ENCODE measurements at places on chromosomes 7 and 10.
A peak's percentile ranks its signal among the peaks of the same experiment; 100 is the strongest.

GRCh38 chr10:126665207-126665606 lies 5.3 kb downstream of the C10orf90 start:
- DNase-seq = no peak

DNA sequence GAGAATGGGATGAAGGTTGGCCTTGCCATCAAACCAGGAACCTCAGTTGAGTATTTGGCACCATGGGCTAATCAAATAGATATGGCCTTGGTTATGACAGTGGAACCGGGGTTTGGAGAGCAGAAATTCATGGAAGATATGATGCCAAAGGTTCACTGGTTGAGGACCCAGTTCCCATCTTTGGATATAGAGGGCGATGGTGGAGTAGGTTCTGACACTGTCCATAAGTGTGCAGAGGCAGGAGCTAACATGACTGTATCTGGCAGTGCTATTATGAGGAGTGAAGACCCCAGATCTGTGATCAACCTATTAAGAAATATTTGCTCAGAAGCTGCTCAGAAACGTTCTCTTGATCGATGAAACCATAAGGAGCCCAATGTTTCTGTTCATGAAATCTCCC lies 637 bp downstream of the RPEL1 start:
- no peak for DNase-seq

DNA sequence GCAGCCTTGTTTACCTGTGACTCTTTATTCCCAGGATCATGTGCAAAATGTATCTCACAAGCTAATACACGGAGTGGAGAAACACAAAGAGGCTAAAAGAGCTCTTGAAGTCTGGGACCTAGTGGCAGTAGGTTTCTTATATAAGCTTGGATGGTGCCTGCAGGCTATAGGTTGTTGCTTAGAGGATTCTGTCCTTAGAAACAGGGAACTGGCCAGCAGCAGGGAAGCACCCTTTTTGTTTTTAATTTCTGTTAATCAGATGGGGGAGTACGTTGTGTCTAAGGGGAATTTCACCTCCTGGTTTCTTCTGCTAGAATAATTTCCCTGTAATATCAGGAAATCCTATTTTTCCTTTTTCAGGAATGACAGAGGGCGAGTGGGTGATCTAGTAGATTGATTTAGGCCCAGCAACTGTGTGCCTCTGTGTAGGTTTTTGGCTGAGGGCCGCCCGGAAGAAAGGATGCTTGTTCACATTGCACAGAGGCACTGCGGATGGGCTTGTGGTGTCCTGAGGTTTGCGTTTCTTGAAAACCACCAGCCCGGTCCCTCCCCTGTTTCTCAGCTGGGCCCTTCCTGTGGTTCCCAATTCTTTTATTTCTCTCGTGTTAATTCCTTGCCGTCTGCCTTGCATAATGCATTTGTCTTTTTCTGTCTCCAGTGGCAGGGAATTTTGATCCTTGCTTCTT lies 158.0 kb downstream of the CAMK1D start:
- no peak for DNase-seq

DNA sequence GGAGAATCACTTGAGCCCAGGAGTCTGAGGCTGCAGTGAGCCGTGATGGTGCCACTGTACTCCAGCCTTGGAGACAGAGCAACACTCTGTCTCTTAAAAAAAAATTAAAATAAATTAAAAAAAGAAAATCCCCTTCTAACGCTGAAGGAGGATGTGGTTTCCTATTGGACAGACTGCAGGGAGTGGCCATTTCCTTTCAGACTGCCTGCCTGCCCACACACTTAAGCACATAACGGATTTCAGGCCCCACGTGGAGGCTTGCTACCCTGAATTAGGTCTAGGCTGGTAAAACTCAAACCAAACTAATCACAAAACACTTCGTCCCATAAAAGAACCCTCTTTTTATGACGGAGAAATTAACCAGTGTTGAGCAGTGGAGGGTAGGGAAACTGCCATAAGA lies 34.0 kb downstream of the GATA3 start:
- peak; percentile 8 for DNase-seq

DNA sequence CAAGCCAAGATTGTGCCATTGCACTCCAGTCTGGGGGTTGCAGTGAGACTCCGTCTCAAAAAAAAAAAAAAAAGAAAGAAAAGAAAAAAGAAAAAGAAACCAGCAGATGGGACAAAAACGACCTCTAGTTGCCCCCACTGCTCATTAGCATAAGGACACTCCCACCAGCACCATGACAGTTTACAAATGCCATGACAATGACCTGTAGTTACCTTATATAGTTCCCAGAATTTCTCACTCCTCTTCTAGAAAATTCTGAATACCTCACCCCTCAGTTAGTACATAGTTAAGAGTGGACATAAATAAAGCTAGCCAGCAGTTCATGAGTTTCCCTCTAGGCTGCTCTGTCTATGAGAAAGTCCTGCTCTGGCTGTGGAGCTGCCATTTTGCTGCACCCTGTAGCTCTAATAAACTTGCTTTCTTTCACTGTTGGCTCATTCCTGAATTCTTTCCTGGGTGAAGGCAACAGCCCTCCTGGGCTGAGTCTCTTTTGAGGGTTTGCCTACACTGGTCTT lies 276.8 kb upstream of the AKR1E2 start:
- DNase-seq = no peak

DNA sequence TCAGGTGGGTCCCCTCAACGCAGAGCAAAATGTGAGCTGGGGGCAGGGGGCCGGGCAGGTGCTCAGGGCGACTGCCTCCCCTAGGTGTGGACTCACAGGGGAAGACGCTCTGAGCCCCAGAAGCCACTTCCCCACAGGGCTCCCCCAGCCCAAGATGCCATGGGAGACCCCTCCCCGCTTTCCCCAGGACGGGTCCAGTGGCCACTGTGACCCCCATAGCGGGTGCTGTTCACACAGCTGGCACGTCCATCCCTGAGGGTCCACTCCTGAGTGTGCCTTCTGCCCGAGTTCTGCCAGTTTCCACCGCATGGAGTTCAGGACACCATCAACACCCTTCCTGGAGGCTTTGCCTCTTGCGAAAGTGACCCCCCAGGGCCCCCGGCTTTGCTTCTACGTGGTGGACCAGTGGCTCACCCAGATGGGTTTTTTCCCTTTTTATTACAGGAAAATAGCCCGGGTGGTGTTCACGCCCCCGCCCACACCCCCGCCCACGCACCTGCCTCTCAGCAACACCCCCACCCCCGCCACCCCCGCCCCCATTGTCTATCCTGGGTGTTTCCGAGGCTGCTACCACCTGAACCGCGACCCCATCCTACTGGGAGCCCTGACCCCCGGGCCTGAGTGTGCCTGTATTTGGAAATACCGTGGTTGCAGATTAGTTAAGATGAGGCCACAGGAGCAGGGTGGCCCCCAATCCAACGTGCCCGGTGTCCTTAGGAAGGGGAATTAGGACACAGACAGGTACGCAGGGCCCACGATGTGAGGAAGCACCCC lies 32.0 kb downstream of the ADAP1 start:
- DNase-seq = no peak
